Activated T-cell treated with anti-CD3 and anti-CD28 coated beads, Interleukin-2, amount 50 U/mL, for 4 hours (primary cell): ENCODE measurements at places on chromosomes 4 and X. TPM values are rescaled to one million over a fixed set of nuclear protein-coding genes. Genes with fewer than 3 reads are reported as not detected.

- DNase-seq: no peak
Observed at GRCh38 chrX:47229427-47229826, 3.4 kb upstream of the USP11 start.

- DNase-seq: no peak
Observed at GRCh38 chr4:156710365-156711192, 261.0 kb downstream of the PDGFC start.

Gene GABRE
- 0.42 TPM for total RNA-seq

DNA sequence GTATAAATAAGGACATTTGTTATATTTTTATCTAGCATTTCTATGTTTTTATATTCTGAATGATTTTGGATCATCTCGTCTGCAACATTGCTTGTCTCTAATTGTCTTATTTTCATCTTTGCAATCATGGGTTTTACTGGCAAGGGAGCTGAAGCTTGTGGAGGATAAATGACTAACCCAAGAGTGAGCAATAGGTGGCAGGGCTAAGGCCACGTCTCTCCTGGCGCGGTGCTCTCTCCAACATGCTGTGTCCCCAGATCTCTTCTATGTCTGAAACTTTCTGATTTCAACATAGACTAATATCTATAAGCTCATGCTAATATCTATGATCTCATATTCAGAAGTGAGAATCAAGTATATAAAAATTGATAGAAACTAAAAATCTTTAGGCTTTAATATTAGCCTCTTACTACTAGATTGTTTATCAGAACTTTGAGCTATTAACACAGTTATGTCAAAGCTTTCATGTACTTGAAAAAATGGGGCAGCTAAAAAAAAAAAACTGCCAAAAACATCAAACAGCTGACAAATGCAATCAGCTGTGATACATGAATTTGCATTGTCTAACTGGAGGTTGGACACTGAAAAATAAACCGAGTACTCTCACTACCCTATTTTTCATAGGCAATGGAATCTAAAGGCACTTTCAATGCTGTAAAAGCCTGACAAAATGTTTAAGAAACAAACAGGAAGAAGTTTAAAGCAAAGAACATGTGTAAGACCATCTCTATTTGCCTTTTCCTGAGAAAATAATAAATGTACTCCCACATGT lies 169.2 kb downstream of the TMA16 start:
- no peak for DNase-seq

Gene MAGEA2
- total RNA-seq: not detected

DNA sequence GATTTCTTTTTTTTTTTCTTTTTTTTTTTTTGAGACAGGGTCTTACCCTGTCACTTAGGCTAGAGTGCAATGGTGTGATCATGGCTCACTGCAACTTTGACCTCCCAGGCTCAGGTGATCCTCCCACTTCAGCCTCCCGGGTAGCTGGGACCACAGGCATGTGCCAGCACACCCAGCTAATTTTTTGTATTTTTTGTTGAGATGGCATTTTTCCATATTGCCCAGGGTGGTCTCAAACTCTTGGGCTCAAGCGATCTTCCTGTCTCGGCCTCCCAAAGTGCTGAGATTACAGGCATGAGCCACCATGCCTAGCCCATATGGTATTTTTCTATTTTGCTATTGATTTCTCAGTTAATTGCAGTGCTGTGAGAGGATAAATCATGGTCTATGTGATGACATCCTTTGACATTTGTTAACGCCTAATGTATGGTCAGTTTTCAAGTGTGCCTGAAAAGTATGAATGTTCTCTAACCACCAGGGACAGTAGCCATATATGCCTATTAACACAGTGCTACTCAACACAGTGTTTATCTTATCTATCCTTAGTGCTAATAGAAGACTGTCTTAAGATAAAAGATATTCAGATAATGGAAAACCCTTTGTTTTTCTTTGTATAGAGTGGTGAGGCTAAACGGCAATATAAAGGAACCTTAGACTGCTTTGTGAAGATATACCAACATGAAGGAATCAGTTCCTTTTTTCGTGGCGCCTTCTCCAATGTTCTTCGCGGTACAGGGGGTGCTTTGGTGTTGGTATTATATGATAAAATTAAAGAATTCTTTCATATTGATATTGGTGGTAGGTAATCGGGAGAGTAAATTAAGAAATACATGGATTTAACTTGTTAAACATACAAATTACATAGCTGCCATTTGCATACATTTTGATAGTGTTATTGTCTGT lies 9.1 kb upstream of the HSPA4L start:
- no peak for DNase-seq

GRCh38 chr4:102076622-102077021 lies 268.7 kb downstream of the SLC39A8 start:
- DNase-seq: no peak

Gene FGB
- total RNA-seq: 1.9 TPM

GRCh38 chr4:24611575-24611974 lies 27.2 kb upstream of the DHX15 start:
- no peak for DNase-seq

Gene CXCL5
- not detected for total RNA-seq

DNA sequence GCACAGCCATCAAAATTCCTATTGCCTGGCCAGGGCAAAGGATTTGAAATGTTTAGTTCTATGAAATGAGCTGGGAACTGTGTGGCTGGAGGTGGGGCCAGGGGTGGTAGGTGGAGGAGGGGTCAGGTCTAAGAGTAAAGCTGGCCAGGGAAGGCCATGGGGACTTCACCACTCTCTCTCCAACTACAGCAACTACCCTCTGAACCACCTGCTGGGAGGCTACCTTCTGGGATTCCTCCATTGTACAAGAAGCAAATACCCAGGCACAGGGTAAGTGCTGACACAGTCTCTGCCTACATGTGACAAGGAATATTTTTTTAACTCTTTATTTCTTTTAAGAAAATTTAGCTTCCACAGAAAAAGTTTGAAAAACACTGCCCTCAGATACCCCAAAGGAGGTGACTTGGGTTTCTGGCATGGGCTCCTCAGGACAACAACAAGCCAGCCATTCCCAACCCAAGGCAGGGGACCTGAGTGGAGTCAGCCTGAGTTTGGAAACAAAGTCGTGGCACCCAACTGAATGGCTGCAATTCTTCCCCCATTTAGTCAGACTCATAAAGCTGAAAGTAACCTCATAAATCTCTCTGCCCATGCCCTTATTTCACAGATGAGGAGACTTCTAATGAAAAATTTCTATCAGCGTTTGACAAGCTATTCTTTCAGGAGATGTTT lies 593.8 kb upstream of the DIPK2B start:
- DNase-seq: no peak

Gene F8A2
- not detected for total RNA-seq

GRCh38 chrX:85516131-85516530 lies 136.7 kb upstream of the POF1B start:
- DNase-seq: no peak

Gene GUCY1A1
- total RNA-seq: not detected

- no peak for DNase-seq
Observed at GRCh38 chr4:112732142-112732541, 95.2 kb downstream of the LARP7 start.

DNA sequence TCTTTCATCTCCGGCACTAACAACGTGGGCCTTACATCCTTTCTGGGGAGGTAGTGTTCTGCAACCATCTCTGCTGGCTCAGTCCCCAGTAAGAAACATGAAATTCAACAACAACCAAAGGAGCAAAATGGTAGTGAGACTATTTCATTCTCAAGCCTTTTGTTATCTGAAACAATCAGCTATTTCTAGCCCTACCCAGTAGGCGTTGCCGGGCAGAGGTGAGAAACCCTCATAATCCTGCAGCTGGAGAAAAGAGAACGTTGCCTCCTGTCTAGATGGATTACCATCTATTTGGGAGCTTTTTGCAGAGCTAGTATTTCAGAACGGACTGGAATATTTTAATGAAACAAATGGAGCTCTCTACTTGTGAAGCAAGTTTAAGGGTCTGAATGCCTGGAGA lies 66.4 kb upstream of the GPR174 start:
- no peak for DNase-seq

DNA sequence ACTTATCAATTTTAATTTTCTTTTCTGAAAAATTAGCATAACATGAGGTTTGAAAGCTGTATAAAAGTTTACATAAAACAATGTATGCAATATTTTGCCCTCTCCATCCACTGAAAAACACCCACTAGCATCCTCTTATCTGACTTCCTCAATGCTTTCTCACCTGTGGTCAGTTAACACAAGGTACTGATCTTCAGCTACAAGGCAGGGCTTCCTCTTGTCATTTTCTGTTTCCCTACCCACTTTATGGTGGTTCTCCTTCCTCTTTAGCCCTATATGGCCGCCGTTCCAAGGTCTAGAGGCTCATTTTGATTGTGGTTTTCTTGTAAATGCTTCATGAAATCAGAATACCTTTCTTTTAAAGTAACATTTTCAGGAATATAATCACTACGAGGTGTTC lies 618.6 kb upstream of the CPEB2 start:
- no peak for DNase-seq

Gene ADH1C
- total RNA-seq: 0.20 TPM

DNA sequence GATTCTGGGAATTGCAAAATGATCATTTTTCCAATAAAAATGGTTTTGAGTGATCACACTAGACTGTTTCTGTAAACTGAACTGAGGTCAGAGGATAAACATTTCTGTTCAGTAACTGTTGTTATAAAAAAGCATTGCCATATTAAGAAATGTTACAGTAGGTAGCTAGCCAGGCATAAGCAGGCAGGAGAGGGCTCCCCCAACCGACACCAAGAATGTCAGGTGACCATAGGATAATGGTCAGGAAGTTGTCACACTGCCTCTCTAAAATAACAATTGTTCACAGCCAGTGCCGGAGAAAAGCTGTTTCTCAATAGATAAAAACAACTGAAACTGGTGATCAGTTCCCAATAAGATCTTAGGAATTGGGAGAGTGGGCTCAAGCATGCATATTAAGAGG lies 306.2 kb upstream of the SLIT2 start:
- no peak for DNase-seq

GRCh38 chr4:119559044-119559647 lies 69.5 kb downstream of the PDE5A start:
- no peak for DNase-seq

Gene GAGE12E
- total RNA-seq: not detected

GRCh38 chr4:102678695-102679335 lies 82.0 kb downstream of the MANBA start:
- DNase-seq: no peak

DNA sequence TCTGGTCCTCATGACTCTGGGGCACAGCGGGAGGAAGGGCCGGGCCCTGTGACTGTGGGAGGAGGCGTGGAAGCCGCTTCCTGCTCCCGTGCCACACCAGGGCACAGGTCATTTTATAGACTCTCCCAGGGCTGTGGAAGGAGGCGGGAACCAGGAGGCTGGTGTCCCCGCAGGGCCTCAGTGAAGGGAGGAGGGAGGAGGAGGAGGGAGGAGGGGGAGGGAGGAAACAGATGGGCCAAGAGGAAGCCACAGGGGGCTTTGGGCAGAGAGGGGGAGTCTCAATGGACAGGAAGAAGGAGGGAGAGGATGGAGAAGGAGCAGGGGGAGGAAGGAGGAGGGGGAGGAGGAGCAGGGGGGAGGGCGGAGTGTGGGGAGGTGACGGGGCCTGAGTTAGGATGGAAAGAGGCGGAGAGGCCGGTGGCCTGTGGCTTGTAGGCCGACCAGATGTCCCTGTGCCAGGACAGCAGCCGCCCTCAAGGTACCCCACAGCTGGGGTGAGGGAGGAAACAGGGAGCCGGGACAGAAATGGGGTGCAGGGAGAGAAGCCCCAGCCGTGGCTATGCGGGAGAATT lies 6.2 kb upstream of the PLCXD1 start:
- no peak for DNase-seq

DNA sequence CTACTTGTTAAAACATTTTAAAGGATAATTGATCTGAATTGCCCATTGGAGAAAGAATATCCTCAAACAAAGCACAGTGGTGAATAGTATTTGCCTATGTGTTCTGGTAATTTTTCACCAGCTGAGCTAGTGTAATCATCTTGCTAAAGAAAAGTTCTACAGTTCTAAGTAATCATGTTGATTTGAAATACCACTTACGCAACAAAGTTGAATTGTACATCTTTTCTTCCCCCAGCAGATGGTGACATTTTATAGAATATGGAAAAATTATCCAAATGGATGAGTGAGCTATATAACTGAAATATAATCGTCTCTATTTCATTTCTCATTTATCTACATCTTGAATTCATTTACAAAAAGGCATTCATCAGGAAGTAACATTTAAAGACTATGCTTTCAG lies 9.7 kb upstream of the ZNF674 start:
- DNase-seq: no peak

GRCh38 chrX:57353472-57354132 lies 67.1 kb downstream of the FAAH2 start:
- DNase-seq: no peak

DNA sequence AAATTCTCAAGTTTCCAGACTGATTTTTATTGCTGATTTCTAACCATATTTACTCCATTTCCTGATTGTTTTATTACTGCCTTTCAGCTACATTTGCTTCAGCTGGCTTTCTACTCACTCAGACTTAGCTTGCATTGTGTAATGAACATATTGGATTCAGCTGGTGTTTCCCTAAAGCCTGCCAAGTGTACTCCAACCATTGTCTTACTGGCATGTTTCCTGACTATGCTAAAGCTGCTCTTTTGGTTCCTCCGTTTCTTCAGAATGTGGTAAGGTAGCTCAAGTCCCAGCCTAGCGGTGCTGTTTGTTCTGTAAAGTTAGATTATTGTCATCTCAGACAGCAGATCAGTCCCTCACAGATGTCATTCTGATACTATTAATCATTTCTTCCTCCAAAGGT lies 53.1 kb upstream of the GLRA2 start:
- no peak for DNase-seq

- no peak for DNase-seq
Observed at GRCh38 chr4:75432683-75433082, 81.5 kb downstream of the RCHY1 start.

GRCh38 chr4:22490718-22491315 lies 25.0 kb downstream of the ADGRA3 start:
- DNase-seq: no peak

Gene ADRA2C
- total RNA-seq: not detected

Gene STOX2
- total RNA-seq: not detected

Gene TEX13D
- not detected for total RNA-seq

Gene PABPC4L
- total RNA-seq: not detected

DNA sequence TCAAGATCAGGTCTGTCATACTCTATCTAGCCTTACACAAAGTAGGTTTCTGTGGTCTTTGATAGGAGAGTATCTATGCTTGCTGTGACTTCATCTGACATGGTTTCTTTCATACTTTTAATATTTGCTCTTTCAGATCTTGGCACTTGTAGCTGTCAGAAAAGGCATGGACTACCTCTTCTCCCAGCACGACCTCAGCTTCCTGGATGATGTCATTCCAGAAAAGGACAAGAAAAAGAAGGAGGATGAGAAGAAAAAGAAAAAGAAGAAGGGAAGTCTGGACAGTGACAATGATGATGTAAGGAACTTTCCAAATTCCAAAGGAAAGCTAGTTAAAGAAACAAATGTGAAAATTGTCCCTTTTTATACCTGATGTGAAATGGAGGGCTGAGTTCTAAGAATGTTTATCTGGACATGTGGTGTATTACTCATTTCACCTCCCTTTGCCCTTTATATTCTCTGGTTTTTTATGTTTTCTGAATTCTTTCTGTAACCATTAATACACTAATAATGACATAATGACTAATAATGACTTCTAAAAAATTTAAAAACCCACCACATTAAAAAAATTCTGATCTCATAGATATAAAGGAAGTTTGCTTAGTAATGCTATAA lies 221.2 kb downstream of the SLC4A4 start:
- no peak for DNase-seq

Gene PRSS12
- 0.08 TPM for total RNA-seq

GRCh38 chrX:56728752-56729151 lies 291 bp upstream of the NBDY start:
- no peak for DNase-seq
